ENCODE measurements at places on chromosomes 5 and 9.

DNA sequence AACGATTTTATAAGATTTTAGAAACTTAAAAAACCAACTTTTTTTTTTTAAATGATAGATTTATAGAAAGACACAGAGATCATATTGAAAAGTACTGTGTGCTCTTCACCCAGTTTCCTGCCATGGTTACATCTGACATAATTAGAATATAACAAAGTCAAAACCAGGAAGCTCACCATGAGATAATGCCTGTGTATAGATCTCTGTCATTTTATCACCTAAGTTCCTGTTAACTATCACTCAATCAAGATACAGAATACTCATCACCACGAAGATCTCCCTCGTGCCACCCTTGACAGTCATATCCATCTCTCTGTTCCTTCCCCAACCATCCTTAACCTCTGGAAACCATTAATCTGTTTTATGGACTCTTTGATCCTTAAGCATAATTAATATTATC is 39.1 kb downstream of the POC5 start:
- no peak for DNase-seq

- DNase-seq, result no peak
These were observed 93.2 kb upstream of the OSMR start for GRCh38 chr5:38752622-38753021.

DNA sequence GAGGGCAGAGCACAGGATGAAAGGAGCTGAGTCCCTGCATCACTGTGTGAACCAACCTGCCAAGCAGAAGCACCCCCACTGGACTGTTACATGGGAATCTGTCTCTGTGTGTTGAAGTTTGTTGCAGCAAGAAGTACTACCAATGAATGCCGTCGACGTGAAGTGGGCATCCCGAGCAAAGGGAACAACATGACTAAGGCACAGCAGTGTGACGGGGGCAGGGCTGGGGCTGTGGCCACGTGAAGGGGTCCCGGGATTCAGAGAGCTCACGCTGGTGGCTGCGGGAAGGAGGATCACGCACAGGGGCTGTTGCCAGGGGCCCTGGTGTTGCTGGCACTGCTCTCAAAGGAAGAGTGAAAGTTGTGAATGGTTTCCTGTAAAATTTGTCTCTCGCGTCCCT is 27.5 kb upstream of the GABBR2 start:
- no peak for DNase-seq

DNA sequence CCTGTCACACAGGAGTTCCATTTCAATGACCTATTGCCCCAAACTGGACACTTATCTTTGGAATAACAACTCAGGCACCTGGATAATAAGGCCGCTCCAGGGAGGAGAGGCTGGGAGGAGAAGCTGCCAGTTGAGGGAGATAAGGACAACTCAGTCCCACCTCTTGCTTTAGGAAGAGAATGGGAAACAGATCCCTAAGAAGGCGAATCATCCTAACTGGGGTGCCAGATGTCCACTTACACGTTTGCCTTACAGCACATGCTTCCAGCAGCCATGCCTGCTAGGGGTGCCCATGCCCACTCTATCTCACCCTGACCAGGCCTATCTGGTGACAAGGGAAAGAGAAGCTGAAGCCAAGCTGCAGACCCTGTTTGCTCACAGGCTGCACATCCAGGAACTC is 6.5 kb downstream of the HK3 start:
- no peak for DNase-seq

- no peak for DNase-seq
These were observed 219.4 kb downstream of the NMUR2 start for GRCh38 chr5:152185547-152186245.

DNA sequence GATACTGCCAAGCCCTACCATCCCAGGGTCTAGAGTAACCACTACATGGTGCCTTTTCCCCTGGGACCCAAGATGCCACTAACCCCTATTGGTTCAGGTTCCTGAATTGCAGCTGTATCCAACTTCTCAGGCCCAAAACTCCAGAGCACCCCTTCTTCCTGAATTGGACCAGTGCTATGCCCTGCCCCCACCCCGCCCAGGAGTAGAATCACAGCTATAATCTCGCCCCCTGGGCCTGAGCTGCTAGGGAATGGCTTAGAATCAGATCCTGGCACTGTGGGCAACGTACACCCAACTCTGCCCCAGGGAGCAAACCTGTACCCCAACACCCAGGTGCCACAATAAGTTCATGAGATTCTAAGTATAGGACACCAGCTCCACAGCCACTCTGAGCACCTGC is 206.3 kb downstream of the CACNA1B start:
- no peak for DNase-seq

GRCh38 chr9:14730461-14730898 is 7.9 kb upstream of the CER1 start:
- DNase-seq, result no peak

GRCh38 chr5:129724647-129725046 is 23.2 kb upstream of the MINAR2 start:
- no peak for DNase-seq

- no peak for DNase-seq
These were observed 3.6 kb downstream of the IARS1 start for GRCh38 chr9:92289708-92290390.

DNA sequence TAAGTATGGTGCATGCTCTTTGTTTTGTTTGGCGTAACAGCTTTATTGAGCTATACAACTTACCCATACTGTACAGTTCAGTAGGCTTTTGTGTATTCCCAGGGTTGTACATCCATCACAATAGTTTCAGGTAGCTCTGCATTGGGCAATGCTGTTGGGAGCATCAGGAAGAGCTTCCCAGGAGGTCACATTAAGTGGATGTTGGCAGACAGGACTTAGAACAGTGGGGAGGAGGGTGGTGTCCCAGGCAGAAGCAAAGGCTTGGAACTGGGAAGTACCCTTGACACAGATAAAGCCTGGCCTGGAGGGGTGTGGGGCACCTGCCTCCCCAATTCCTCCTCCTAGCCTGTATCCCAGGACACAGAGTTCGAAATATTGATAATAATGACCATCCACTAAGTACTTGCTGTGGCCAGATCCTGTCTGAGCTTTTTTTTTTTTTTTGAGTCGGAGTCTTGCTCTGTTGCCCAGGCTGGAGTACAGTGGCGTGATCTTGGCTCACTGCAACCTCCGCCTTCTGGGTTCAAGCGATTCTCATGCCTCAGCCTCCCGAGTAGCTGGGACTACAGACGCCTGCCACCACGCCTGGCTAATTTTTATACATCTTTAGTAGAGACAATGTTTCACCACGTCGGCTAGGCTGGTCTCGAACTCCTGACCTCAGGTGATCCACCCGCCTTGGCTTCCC is 1.3 kb downstream of the BBLN start:
- DNase-seq, result no peak

- no peak for DNase-seq
These were observed 391.3 kb downstream of the NR2F1-AS1 start for GRCh38 chr5:93189707-93190120.

DNA sequence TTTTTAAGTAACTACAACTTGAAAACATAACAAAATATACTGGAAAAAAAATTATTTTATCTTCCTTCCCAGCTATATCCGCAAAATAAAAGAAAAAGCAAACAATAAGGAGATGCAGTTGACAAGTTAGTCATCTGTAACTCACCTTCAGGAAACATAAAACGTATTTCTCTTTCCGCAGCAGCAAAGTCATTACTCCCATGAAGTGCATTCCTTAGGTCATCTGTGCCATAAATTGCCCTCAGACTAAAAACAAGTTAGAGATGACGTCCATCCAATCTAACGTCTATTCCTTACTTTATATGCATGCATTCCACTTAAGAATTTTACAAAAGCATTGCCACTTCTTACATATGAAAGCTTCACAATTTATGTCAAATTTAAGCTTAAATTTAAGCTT is 10.9 kb downstream of the NME5 start:
- DNase-seq, result no peak

- DNase-seq, result no peak
These were observed 37.6 kb downstream of the DUSP1 start for GRCh38 chr5:172733131-172733973.

GRCh38 chr5:80249901-80250300 is 5.9 kb downstream of the SERINC5 start:
- DNase-seq, result no peak

GRCh38 chr9:35793461-35793860 is 2.1 kb downstream of the NPR2 start:
- DNase-seq, result no peak

DNA sequence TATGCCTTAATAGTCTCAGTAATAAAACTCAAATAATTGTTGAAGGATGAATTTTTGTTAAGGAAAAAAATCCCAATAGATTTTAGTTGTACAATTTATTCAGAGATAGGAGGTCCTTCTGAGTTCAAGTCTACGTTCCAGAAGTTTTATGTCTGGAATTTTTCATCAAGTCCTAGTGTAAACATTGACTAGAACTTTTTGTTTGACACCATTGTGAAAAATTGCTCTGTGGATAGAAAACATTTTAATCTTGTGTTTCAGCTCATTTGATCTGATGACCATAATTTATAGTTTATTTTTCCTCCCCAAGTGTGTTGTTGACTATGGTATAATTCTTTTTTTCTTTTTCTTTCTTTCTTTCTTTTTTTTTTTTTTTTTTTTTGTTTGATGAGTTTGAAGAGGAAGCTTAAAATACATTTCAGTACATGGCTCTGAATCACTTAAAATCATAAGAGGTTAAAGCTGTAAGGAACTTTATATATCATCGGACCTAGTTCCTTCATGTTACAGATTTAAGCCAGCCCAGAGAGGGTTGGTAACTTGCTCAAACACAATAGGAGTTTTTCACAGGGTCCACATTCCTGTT is 20.7 kb downstream of the ITGA1 start:
- no peak for DNase-seq

DNA sequence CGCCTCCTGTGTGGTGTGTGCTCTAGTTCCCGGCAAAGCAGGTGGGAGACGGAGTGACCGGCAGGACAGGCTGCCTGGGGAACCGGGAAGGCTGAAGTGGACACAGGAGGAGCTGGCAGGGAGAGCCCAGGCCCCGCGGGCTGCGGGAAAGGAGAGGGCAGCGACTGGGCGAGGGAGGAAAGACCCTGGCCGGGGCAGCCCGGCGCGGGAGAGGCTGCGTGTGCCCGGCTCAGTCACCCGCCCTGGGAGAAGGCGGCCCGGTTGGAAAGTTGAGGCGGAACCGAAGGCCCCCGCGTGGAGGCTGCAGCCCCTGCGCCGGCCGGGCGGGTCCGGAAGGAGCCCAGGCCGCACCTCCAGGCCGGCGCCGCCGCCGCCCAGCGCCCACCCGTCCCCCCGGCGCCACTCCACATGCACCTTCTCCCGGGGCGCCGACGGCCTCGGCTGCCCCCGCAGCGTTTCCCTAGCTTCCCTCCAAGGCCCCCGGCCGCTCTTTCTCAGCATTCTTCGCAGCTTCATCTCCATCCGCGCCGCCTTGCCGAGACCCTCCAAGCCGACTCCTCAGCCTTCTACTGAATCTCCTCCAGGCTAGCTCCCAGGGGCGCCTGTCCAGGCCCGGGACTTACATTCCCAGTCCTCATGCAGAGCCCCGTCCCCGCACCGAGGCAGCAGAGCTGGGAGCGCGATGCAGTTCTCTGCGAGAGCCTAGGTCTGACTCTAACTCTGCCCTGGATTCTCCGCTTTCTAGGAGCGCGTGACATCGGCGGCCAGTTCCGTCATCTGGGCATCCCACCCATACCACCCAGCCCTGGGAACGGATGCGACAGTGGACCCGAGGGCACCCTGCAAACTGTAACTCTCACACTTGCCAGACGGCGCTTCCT is 152.0 kb downstream of the ERCC6L2 start:
- DNase-seq, result no peak

DNA sequence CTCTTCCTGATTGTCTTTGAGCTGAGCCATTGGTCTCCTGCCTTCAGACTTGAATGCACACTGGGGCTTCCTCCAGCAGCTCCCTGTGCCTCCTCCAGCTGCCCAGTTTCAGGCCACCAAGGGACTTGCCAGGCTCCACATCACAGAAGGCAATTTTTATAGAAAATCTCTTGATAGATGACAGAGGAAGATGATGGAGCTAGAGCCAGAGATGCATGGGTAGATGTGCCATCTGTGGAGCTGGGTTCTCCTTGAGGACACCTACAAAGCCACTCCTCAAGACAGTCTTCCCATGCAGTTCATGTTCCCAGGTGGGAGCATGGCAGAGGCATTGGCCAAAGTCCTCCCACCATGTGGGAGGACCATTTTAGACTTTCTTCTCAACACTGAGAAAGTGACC is 239.6 kb upstream of the IRX1 start:
- DNase-seq, result no peak

DNA sequence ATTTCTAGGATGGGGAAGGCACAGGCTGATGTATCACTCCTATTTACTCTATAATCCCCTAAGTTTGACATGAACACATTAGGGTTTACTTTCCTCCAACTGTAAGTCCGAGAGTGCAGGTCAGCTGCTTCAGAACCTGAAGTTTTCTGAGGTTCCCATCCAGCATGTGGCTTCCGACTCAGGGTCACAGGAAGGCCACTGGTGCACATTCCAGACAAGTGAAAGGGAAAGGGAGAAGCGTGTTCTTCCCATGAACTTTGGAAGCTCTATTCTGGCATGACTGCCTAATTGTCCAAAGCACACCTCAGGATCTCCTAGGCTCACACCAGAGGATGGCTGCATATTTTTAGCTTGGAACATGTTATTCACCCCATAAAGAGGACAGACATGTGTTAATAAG is 602.6 kb downstream of the SEMA5A start:
- DNase-seq, result no peak

- DNase-seq, result no peak
These were observed 185.8 kb downstream of the DEPDC1B start for GRCh38 chr5:60514152-60514551.

GRCh38 chr9:10054456-10054855 is 558.3 kb downstream of the PTPRD start:
- no peak for DNase-seq

GRCh38 chr9:19782005-19782404 is 6.8 kb downstream of the SLC24A2 start:
- DNase-seq, result no peak

DNA sequence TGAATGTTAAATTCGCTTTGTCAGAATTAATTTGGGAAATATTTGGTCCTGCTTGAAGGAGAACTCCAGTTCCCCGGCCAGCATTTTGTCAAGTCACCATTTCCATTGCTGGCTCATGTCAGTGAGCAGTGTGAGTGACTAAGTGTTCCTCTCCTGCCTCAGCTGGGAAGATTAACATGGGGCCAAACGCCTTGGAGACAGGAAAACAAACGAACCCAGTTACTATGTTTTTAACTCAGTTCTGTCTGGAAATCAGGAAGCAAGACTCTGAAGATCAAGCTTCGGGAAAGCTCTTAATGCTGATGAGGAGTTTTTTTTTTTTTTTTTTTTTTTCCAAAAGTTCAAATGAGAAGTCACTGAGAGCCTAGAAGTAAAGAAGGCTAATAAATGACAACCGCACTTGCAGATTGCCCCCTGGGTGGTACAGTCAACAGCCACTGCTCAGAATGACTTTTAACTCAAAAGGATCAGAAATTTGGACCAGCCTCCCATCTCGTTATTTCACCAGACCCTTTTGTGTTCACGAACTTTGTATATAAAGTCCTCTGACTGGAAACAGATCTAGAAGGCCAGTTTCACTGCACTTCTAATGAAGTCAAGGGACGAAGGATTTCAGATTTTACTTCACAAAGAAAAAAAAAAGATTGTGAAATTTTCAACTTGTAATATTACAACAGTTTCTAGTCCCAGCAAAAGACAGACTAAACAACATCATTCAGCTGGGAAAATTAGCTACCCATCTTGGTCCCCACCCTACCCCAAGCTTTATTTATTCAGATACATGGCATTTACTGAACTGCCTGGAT is 121.3 kb downstream of the LHFPL2 start:
- DNase-seq, result no peak
